ENCODE measurements at places on chromosomes 5 and 9.
A peak's percentile ranks its signal among the peaks of the same experiment; 100 is the strongest.

DNA sequence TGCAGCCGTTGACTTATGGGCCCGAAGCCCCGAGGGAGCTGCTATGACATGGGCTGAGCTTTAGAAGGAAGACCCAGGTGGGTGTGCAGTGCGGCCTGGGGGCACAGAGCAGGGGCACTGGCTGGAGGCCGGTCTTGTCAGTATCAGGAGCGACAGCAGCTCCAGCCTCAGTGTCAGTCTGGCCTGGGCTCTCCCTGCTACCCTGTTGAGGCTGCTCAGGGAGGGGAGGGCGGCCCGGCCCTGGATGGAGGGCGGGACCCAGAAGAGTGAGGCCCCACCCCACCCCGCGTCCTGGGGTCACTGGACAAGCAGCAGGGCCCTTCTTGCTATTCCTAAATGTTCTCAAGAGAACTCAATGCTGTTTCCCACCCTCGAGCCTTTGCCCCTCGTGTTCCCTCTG, 18.0 kb downstream of the GFI1B start:
- DNase-seq, result no peak

GRCh38 chr9:94937214-94937903, 210.9 kb downstream of the AOPEP start:
- DNase-seq, result no peak

DNA sequence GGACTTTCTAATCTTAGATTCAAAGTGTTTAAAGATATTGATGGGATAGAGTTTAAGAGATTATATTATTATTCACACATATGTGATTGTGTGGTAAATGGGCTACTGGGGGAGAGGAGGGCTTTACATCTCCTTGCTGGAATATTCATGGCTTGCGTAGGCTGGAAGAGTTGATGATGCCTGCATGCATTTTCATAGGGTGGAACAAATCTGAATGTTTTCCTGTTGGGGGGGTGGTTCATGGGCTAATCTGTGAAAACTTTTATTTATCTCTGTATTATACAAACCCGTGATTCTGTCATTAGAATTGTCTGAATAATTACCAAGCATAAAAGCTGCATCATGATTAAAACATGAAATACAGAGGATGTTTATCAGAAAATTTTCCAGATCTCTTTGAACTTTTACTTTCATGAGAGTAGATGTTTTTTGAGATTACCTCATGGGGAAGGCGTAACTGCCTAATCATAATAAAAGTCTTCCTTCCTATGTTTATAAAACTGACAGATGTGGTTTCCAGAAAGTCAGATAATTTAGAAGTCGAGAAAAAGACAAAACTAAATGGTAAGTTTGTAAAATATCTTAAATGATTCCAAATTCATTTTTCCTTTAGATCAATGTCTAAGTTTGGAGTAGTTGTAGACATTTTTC, 1185.4 kb upstream of the SEMA6A start:
- DNase-seq, result no peak

GRCh38 chr9:87502391-87503221, 4.9 kb downstream of the DAPK1 start:
- no peak for DNase-seq

- no peak for DNase-seq
Observed at GRCh38 chr5:180086816-180087399, 15.3 kb upstream of the RNF130 start.

DNA sequence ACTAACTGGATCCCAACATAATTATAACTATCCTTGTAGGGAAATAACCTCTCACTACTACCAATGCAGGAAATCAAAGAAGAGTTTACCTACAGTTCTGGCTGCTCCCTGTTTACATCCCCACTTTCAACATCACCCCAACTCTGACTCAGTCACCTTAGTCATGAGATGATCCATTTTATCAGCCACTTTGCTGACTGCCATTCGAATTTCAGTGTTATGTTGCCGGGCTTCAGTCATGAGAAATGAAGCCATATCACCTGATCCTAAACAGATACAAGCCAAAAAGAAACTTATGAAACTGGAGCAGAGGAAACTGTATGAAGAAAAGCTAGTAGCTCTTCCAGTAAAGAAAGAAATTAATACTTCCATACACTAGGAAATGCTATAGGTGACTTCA, 33.7 kb downstream of the SLC31A2 start:
- DNase-seq, result no peak

GRCh38 chr9:72457366-72457765, 64.0 kb upstream of the TMC1 start:
- no peak for DNase-seq

DNA sequence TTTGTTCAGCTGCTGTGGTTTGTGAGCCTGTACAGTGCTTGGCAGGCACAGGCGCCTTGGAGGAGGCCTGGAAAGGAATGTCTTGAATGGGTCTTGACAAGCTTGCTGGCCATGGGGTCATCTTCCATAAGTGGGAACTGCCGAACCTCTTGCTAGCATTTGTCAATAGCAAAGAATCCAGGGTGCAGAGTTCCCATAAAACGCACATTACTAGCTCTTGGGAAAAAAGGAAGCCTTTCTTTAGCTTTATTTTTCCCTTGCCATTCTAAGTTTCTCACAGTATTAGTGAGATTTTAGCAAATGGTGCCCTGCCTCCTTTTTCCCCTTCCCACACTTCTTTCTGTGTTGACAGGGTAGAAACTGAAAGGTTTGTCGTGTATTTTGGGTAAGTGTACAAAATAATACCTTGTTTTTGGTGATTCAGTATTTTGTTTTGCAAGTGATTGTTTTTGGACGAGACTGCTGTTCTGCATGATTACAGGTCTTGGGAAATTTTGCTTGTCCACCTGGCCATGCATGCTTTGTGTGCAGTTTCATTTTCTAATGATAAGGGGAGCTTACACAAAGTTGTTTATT, 82.0 kb downstream of the ADGRV1 start:
- DNase-seq, result no peak

DNA sequence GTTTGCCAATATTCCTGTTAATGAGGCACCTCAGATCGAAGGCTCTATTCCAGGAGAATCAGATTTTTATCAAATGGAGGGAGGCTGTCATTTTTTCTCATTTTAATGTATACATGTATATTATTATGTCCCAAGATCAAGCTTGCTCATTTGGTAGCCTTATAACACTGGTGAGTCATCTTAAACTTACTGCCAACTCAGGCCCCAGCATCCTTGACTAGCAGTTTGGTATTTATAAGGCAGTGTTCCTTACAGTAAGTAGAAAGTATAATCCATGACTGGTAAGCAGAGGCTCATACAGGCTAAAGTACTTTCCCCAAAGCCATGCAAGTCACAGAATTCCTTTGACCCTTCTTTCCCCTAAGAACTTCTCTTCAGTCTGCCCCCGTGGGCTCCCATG, 90.7 kb upstream of the NR3C1 start:
- DNase-seq, result no peak

DNA sequence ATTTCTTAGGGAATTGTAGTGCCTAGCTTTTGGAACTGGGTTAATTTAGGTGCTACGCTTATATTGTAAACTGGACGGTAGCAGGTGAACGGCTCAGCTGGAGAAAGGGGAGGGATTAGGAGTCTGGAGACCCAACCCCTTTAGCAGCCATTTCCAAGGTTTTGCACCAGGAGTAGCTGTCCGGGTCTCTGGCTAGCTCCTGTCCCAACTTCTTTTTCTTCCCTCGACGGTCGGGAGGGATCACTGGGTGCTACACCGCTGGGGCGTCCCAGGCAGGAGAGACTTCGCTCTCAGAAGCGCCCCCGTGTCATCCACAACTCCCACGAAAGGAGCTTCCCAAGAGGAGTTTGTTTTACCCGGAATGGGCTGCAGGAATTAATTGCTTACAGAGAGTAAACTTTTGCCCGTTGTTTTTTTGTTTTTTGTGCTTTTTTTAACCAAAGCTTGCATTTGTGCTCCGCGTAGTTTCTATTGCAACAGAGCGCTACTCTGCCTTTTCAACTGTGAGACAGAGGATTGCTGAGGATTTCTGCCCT, 1640.9 kb upstream of the C9orf72 start:
- DNase-seq, result no peak

GRCh38 chr5:163350083-163350482, 87.3 kb upstream of the CCNG1 start:
- no peak for DNase-seq

GRCh38 chr9:124658165-124659017, 112.7 kb downstream of the NR6A1 start:
- peak; percentile 67 for DNase-seq

Data from KG1 (cell line).